ENCODE measurements at places on chromosomes 2 and 18.

- DNase-seq: no peak
Observed at GRCh38 chr2:191478799-191479679, 198.9 kb upstream of the NABP1 start.

- no peak for DNase-seq
Observed at GRCh38 chr18:13433125-13433524, 214.6 kb downstream of the LDLRAD4 start.

GRCh38 chr18:72492497-72492896 is 51.6 kb downstream of the CBLN2 start:
- no peak for DNase-seq

- DNase-seq: no peak
Observed at GRCh38 chr2:200509235-200509611, 645 bp downstream of the KCTD18 start.

DNA sequence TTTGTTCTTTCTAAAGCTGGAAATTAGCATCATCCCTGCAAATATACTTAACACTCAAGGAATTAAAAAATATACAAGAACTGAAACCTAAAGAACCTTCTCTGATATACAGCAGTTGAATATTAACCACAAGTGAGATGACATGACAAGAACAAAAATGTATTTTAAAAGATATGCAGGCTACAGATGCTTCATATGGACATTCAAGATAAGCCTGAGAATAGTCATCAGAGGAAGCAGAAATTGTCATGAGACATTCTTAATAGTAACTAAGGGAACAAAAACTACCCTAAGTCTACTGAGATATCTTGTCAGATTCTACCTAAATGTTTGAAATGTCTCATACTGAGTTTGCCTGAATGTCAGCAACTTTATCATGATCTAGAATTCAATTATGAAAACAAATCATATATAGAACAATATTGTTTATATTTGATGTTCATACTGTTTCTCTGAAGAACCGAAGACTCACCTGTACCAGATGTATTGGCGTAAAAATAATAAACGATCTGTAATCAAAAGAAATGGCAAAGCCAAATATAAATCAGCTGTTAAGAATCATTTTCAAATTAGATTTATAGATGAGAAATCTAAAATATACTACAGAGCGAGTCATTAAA is 4.7 kb downstream of the NBAS start:
- DNase-seq: no peak

DNA sequence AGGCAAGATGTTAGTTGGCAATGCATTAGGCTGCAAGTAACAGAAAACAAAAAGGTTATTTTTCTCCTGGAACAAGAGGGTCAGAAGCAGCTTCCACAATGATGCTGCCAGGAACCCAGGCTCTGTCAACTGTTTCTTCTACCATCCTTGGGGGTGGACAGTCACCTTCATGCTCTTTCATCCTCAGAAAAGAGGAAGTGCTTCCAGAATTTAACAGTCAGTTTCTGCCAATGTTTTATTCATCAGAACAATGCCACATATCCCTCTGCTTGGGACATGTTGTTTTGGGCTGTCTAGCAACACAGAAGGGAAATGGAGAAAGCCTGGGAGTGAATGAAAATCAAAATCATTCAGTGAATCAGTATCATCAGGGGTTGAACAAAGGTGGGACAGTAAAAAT is 7.1 kb downstream of the TMEM182 start:
- no peak for DNase-seq

- no peak for DNase-seq
Observed at GRCh38 chr2:196341277-196341841, 170.0 kb upstream of the STK17B start.

DNA sequence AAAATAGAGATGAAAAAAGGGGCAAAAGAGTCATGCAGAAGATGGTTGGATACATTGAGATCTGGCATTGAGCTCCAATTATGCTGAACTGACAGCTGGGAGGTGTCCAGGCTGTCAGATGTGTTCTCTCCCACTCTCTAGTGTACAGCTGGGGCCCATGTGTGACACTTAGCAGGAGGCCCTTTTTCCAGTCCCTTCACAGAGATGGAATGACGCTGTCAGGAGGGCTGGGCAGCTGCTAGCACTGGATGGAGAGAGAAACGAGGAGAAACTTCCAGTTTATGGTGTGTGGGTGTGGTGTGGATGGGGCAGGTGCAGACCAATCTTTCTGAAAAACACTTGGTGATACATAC is 437.7 kb upstream of the HS6ST1 start:
- DNase-seq: no peak

DNA sequence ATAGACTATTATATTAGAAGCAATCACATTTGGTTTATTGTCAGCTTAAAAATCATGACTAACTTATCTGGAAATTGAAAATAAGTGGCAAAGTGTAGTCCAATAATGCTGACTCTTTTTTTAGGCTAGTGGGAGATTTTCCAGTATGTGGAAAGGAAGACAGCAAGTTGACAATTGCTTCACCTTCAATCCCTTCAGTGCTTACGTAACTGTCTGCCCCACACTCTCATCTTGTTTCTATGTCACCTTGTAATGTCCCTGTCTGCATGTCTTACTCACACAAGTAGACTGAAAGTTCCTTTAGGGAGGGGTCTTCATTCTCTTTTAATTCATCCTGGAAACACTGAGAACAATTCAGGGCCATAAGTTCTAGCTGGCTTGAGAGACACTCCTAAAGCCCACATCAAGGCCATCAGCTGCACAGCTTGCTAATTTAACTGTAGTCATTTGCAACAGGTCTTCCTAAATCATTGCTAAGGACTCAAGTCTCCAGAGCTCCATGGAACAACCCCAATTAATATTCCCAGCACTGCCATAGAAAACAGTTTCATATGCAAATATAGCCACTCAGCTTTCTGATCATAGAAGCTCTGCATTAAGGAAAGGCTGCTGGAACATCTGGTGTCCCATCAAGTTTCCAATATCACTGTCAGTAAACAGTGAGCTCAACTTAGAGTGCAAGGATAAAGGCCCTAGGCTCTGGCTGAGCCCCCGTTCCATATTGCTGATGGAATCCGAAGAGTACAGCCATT is 230.5 kb downstream of the ETAA1 start:
- no peak for DNase-seq

DNA sequence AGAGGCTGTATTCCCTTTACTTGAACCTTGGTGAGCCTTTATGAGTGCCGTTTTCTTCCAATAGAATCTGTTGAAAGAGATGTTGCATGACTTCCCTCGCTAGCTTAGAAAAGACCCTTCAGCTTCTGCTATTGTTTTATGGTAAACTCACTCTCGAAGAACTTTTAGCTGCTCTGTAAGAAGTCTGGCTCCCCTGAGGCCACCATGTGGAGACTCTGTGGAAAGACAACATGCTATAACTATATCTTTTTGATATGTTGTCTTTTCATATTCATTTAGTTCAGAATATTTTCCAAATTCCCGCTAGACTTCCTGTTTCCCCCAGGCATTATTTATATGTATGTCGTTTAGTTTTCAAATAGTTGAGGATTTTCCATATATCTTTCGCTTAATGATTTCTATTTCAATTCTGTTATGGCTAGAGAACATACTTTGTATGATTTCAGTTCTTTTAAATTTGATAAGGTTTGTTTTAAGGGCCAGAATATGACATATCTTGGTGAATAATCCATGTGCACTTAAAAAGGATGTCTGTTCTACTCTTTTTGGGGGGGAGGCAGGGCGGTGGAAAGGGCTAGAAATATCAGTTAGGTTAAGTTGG is 64.1 kb downstream of the PTPN4 start:
- DNase-seq: no peak

DNA sequence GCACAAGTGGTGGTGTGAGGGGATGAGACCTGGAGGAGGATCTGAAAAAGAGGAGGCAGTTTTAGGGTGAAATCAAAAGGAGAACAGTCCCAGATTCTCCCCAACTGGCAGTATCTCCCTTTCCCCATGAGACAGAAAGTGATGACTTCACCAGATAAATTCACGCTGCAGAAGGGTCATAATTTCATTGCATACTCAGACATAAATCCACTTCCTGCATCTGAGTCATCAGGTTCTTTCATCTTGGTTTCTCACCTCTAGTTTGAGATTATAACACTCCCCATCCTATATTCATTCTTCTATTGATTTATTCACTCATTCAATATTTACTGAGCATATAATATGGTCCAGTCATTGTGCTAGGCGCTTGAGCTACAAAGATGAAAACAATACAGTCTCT is 64.7 kb downstream of the CCDC148 start:
- no peak for DNase-seq

GRCh38 chr2:12479065-12479601 is 237.6 kb upstream of the TRIB2 start:
- no peak for DNase-seq

- DNase-seq: no peak
Observed at GRCh38 chr2:127968610-127969339, 59.1 kb downstream of the SAP130 start.

DNA sequence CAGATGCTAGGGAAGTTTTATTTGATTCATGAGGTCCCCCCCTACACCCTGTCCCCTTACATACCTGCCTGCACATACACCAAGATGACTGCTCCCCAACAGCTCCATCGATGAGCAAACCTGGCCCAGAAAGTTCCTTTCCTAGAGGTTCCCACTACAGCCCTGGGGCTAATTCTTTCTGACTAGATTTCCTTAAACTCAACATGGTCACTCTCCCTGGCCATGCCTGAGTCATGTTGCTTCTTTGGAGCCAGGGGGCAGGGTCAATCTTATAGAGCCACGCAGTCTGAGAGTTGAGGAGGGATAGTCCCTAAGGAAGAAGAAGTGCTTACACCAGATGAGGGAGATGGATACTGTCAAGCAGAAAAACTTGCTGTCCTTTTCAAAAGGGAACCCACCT is 67.7 kb upstream of the GLI2 start:
- no peak for DNase-seq

GRCh38 chr2:240358080-240358479 is 77.4 kb upstream of the GPC1 start:
- DNase-seq: no peak

DNA sequence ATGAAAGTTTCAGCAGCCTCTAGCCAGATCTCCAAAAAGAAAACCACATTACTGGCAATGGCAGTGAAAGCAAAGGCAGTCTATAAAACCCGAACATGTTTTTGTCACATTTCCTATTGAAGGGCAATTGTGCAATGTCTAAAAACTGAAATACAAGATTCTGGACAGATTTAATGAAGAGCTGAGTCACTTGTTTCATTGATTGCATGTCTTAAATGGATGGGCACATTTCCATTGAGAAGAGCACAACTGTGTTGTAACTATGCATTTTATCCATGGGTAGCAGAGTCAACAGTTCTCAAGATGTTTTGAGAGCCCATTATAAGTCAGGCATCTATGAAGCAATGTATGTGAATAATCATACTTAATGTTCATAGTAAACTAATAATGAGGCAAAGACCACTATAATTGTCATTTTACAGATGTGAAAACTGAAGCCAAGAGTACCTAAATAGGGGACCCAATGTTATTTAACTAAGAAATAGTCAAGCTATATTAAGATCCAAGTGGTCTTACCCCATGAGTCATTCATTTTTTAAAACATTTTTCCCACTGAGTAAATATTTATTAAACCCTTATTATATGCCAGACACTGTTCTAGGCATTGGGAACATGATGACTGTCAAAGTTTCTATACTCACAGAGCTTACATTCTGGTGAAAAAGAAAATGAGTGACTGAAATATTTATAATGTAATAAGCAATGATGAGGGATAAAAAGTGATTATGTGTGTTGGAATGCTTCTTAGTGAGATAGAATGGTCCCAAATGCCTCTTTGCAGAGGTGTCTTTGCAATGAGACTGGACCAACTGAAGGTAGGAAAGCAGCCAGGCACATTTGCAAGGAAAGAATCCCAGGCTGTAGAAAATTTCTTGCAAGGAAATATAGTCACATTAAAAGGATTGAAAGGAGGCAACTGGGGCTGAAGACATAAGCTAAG is 818.9 kb upstream of the ACVR2A start:
- DNase-seq: no peak

- DNase-seq: no peak
Observed at GRCh38 chr2:58954880-58955385, 713.8 kb upstream of the FANCL start.

DNA sequence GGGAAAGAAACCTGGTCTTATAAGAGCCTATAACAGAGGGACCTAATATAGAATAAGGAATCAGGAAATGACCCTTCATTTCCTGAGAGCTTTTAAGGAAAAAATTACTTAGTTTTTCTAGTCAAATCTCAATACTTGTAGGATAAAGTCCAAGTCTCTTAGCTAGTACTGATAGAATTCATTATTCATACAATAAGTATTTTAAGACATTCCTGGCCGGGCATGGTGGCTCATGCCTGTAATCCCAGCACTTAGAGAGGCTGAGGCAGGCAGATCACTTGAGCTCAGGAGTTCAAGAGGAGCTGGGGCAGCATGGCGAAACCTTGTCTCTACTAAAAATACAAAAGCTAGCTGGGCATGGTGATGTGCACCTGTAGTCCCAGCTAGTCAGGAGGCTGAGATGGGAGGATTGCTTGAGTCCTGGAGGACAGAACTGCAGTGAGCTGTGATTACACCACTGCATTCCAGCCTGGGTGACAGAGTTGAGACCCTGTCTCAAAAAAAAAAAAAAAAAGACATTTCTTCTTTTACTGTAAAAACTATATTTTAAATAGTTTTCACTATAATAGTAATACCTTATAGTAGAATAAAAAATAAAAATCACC is 3.2 kb downstream of the RAB3GAP1 start:
- DNase-seq: no peak

- no peak for DNase-seq
Observed at GRCh38 chr18:39403121-39403520, 1837.5 kb upstream of the CELF4 start.

Measured in iPS DF 19.7 (cell line).